ENCODE measurements at places on chromosomes 2 and 18.

DNA sequence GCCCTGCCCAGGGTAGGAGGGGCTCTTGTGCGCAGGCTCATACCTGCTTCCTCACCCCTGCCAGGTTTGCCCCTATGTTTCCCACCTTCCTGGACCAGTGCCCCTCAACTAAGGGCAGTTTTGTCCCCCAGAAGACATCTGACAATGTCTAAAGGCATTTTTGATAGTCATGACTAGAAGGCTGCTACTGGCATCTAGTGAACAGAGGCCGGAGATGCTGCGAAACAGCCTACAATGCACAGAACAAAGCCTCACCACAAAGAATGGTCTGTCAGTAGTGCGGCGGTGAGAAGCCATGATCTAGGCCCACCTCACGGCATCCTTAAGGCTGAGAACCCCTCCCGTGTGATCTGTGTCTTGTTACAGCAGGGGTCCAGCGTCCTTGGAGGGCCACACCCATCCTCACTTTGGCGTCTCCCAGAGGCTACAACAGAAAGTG is 96.0 kb downstream of the TMEM17 start:
- no peak for DNase-seq

DNA sequence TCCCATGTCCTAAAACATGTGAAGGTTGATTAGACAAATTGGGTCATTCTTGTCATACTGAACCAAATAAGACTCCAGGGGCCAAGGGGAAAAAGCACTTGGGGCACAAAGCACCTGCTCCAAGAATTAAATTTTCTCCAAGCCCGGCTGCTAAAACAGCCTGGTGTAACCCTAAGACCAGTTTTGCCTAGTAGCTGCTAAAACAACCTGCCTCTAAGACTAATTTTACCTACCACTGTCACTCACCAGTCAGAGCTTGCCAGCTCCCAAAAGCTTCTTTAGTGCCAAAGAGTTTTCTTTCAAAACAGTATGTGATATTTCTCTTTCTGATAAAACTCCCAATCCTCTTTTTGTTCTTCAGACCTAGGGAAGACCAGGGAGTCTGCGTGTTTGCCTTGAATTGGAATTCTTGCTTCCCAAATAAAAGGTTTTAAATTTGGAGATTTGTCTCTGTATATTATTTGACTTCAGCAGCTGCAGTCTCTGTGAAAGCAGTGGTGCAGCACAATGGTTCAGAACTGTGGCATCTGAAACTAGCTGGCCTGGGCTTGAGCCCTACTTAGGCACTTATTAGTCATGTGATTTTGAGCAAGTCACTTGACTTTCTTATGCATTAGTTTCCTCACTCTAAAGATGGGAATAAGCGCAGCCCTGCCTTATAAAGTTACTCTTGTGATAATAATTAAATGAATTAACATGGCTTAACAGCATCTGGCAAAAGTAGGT is 16.2 kb upstream of the APOB start:
- no peak for DNase-seq

DNA sequence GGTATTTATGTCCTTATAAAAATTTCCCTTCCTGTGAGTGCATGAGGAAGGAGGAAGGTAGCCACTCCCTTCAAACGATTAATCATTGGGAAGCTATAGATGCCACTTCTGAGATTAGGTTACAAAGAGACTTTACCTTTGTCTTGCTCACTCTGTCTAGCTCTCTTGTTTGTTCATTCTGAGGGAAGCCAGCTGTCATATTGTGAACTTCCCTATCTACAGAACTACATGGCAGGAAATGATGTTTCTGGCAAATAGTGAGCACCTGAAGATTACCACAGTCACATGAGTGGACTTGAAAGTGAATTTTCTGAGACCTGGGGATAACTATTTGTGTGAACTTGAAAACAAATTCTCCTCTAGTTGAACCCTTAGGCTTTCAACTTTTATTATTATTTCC is 776.8 kb downstream of the CCDC85A start:
- no peak for DNase-seq

GRCh38 chr2:24744356-24744755 is 48.8 kb downstream of the PTRHD1 start:
- no peak for DNase-seq

- DNase-seq, result no peak
Measured at GRCh38 chr2:173030561-173031490, 44.8 kb upstream of the MAP3K20 start.

DNA sequence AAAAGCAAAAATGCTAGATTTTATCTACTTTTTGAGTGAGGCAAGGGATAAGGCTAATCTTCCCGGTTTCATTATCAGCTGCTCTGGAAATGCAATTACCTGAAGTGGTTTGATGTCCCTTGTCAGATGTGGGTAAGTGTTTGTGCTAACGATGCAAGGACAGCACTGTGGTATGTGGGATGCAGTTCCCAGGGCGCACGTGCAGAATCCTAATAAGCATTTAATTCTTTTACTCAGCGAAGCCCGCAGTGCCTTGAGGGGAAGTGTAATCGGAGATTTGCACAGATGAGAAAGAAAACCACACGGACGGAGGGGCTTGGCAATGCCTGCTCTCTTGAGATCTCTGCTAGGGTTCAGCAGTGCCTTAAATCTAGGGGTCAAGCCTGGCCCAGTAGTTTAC is 108.5 kb upstream of the LYPD6 start:
- DNase-seq, result no peak

GRCh38 chr2:206616151-206616550 is 26.1 kb upstream of the FAM237A start:
- no peak for DNase-seq

- DNase-seq, result no peak
Measured at GRCh38 chr2:44354761-44355160, 6.5 kb downstream of the PREPL start.

- DNase-seq, result no peak
Measured at GRCh38 chr18:12005538-12006487, 24.5 kb downstream of the IMPA2 start.

Data from AG10803 (cell line).